Stimulated activated CD4-positive, alpha-beta T cell treated with anti-CD3 and anti-CD28 coated beads, TNF-alpha, amount 100 ng/mL, for 1 hour (primary cell): ENCODE measurements at places on chromosomes 11 and 22.

DNA sequence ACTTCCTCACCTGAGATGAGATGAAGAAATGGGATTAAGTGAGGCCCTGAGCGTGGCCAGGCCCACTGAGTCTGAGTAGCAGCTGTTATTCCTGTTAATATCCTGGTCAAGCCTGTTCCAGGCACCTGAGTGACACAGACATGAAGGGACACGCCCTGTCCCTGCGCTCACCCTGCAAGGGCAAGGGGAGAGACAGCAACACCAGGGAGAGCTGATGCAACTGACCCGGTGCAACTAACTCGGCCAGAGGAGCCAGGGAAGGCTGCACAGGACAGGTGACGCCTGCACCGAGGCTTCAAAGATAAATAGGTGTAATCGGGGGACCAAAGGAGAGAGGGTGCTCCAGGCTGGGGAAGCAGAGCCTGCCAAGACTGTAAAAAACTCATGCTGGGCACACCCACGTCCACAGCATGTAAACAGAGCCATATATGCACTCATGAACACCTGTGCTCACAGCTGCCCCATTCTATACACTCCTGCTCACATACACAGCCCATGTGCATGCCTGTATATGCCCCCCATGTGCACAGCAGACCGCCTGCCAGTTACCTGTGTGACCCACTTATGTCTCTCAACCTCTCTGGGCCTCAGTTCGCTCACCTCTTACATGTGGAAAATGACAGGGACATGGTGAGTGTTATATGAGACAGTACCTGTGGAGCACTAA lies 22.8 kb upstream of the GCAT start:
- DNase-seq, result no peak

DNA sequence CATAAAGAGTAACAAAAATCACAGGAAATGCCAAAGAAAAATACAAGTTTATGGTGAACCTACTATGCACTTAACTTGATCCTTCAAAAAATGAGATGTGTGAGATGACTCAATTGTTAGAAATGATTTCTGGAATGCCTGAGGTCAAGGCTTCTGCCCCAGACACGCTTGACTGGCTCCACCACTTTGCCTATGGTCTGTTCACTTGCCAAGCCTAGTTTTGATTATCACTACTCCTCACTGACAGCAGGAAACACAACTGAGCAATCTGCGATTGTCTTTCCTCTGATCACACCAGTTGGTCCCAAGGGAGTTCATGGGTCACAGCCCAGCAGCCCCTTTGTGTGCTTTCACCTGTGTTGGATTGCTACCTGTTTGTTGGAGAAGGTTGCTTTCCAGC lies 20.6 kb upstream of the PRDM10 start:
- DNase-seq, result no peak

DNA sequence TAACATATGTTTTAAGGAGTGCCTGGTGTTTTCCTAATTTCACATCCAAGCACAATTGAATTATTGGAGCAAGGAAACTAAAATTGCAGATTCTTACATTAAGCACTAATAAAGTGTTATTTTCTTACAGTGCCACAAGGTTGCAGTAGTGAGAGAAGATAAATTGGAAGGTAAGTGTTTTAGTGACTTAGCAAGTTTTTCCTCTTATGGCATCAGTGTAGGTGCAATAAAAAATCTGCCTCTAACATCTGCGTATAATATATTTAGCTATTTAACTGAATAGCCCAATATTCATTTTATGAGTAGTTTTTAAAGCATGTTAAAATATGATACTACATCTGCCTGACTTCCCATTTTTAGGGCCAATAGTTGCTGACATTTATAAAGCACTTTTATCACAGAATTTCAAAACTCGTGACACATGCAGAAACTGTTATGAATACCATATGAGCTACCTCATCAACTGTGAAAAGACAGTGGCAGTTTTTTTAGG lies 19.0 kb downstream of the POLD3 start:
- DNase-seq, result no peak

DNA sequence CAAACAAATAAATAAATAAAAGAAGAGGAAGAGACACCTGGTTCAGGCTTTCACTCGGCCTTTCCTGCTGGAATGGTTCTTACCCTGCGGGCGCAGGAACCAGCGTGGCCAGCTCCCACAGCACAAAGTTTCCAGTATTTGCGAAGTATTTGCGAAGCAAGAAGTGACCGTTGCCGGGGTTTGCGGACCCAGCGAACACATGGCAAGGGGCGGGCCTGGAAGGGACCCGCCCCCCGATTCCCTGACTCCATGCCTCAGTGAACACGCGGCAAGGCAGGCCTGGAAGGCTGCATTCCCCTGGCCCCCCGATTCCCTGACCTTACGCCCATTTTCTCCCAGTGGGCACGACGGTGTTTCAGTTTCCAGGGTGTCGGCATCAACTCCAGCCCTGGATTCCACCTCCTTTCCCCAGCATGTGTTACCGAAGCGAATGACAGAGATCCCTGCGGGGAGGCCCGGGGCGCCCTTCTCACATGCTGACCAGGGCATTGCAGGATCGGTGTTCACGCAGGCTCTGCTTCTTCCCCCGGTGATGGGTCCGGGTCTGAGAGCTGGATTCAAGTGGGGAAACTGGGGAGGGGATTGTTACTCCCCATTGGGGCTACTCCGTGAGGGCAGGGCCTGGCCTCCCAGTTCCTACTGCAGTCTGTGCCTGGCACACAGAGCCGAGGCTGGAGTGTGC lies 102.8 kb downstream of the MPPED1 start:
- no peak for DNase-seq

GRCh38 chr11:57764566-57764965 lies 3.0 kb downstream of the CTNND1 start:
- no peak for DNase-seq

GRCh38 chr11:75471176-75471973 lies 38.4 kb upstream of the KLHL35 start:
- DNase-seq, result no peak

DNA sequence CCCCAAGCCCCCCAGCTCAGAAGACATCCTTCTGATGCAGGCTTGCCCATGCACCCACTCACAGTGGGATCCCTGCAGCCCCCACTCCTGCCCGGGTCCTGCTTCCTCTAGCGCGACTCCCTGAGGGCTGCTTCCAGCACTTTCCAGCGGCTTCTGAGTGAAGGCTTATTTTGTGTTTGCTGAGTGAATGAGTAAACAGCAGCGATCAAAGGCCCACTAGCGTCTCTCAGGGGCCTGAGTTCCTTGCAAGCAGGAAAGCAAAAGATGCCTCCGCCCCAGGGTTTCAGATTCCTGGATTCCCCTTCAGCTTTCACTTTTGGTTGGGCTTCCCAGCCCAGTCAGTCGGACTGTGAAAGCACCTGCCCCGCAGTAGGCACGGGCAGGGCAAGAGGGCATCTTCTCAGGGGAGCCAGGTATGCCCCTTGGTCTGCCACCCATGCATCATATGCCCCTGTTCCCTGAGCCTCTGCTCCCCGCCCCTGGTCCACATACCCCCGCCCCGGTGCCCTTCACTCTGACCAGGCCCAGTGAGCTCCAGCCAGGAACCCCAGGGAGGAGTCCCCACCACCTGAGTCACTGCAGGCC lies 9.2 kb downstream of the FADD start:
- no peak for DNase-seq

DNA sequence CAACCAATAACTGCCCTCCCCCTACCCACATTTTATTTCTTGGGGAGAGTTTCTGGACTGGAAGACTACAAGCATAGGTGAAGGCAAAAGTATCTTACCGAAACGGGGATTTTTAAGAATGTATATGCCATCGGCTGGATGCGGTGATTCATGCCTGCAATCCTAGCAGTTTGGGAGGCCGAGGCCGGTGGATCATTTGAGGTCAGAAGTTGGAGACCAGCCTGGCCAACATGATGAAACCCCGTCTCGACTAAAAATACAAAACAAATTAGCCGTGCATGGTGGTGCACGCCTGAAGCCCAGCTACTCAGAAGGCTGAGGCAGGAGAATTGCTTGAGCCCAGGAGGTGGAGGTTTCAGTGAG lies 20.8 kb upstream of the SLN start:
- DNase-seq, result no peak

DNA sequence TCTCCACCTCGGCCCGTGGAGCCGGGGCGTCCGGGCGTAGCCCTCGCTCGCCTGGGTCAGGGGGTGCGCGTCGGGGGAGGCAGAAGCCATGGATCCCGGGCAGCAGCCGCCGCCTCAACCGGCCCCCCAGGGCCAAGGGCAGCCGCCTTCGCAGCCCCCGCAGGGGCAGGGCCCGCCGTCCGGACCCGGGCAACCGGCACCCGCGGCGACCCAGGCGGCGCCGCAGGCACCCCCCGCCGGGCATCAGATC lies 439 bp downstream of the YAP1 start:
- no peak for DNase-seq

DNA sequence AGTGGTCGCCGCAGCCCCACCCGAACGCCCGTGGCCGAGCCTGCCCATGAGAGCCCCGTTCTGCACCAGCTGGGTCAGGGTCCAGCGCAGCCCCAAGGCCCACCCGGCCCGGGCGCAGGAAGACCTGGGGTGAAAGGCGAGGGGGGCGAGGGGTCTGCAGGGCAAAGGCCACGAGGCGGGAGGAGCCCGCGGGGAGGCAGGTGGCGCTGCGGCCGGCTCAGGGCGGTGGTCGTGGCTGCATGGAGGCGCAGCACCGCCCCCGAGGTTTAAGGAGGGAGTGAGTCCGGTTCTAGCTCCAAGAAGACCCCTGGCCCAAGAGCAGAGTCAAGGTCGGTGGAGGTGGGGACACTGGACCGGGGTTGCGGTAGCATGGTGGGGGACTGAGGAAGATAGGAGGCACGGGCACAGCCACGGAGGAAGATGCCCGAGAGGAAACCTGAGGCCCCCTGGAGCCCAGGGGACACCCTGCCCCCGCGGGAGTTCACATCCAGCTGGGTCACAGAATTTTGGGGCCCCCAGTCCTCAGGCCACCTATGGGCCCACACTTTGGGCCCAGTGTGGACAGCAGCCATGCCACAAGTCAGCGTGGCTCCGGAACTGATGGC lies 514 bp upstream of the HDAC10 start:
- DNase-seq, result no peak

DNA sequence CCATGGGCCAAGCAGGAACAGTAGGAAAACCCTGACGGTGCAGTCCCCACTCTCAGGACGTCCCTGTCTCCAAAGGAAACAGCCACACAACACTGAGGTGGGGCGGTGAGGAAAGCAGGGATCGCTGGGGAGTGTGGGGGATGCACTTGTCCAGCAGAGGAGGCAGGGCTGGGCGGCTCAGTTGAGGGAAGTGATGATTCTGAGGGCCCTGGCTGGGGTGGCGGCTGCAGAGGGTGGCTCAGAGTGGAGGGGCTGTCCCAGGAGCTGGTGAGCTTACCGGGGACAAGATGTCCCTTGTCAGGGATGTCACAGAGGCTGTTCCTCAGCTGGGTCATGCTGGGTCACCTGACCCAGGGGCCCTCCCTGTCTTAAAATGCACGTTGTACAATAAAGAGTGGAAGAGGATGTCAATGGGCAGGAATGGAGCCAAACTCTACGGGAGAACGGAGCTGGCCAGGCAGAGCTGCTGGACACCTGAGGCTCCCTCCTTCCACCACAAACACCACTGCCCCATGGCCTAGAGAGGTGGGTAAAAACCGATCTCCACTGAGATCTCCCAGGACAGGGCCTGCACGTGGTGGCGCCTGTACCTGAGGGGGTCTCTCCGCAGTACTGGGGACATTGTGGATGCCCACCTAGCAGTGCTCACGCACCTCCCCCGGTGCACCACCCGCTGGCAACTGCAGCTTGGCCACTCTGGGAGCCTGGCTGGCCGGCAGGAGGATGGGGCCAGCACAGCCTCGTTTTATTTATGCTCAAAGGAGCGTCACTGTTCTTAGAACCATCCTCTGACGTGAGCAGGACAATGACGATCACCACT lies 9.7 kb upstream of the EFCAB6 start:
- no peak for DNase-seq

DNA sequence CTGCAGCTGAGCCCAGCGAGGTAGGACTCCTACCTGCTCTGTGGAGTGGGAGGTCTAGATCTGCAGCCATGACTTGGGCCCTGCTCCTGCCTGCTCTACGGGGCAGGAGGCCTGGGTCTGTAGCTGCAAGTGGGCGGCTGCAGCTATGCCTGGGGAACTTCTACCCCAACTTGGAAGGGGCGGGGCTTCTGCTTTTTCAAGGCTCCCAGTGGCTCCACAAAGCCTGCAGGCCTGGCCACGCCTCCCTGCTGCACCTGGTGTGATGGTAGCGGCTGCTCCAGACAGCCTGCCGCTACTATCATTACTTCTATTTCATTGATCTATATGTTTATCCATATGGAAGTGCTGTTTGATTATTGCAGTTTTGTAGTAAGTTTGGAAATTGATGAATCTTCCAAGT lies 121.2 kb downstream of the NELL1 start:
- no peak for DNase-seq

- no peak for DNase-seq
Measured at GRCh38 chr11:63667995-63668795, 3.0 kb downstream of the ATL3 start.

DNA sequence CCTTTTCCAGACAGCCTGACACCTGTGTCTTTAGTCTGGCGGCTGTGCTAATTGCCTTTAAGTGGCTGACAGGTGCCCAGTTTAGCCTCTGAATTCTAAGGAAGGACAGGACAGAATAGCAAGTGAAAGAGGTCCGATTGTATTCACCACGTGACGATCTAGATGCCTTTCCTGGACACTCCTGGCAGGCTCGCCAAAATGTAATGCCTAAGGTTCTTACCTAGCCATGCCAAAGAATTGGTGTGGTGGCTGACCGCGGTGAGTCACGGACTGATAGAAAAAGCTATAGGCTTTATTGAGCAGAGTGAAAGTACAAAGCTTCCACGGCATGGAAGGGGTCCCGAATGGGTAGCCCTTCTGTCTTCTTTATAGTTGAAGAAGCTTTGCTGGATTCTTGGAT lies 26.7 kb downstream of the ANKRD42 start:
- no peak for DNase-seq

DNA sequence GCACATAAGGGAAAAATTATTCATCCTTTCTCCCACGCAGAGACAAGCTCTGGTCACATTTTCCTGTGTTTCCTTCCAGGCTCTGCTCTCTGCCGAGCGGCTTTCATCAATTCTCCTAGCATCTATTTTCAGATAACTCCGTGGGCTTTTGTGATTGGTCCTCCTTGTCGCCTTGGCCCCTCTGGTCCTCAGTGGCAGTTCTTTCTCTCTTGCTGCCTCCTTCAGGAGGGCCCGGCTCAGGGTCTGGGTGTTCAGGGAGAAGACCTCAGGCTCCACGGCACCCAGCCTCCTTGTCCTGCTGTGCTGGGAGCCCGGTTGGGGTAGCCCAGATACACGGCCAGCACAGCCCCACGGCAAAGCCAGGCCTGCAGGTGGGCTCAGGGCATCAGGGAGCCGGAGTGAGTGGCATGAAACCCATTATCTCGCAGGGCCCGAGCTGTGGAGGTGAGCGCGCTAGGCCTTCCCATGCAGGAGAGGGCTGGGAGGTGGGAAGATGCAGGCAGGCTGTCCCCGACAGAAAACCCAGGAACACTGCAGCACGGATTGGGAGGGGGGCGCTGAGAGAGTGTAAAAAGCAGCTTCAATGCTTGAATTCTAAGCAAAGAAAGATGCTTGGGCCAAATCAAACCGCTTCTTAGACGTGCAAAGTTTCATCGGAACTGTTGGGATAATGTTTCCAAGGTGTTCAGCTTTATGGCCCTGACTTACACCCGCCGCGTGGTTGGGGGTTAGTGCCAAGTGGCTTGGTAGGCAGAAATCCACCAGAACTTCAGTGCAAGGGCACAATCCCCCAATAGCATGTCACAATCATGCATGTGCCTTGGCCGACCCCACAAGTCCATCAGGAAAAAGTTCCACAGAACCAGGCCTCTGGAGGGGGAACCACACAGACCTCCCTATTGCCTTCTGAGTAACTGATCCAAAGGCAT lies 81.9 kb upstream of the WNT7B start:
- DNase-seq, result no peak

GRCh38 chr22:49274754-49275380 lies 552.8 kb downstream of the BRD1 start:
- no peak for DNase-seq

- no peak for DNase-seq
Measured at GRCh38 chr11:31408201-31408600, 38.5 kb downstream of the DNAJC24 start.
